ENCODE measurements at places on chromosomes 12 and 14.

DNA sequence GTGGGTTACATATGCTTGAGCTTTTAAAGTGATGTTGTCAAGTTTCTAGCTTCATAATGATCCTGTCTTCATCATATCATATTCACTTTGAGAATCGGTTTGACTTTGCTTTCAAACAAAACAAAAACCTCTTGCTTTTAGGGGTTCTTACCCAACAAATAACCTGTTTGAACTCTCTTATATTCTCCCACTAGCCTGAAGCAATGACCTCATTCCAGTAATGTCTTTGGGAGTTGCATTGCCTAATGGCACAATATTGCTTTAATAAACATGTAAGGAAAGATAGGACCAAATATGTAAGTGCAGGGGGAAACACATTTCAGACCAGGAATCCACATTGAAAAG is 27.7 kb downstream of the WBP11 start:
- ATAC-seq = no peak

GRCh38 chr12:19200261-19200660 is 70.7 kb downstream of the PLEKHA5 start:
- no peak for ATAC-seq

GRCh38 chr12:57732726-57733593 is 5.6 kb downstream of the AGAP2 start:
- ATAC-seq = no peak

- ATAC-seq = no peak
Observed at GRCh38 chr14:104690861-104691455, 1.5 kb downstream of the INF2 start.

GRCh38 chr12:94289461-94290312 is 141.3 kb downstream of the PLXNC1 start:
- no peak for ATAC-seq

Measured in stimulated activated memory B cell treated with anti-CD40 and anti-IgM and Interleukin-4, amounts not matched to agents 10 μg/mL and 1 μg/mL and 100 μg/mL, for 72 hours (primary cell).